ENCODE measurements at places on chromosomes 12 and 14.

DNA sequence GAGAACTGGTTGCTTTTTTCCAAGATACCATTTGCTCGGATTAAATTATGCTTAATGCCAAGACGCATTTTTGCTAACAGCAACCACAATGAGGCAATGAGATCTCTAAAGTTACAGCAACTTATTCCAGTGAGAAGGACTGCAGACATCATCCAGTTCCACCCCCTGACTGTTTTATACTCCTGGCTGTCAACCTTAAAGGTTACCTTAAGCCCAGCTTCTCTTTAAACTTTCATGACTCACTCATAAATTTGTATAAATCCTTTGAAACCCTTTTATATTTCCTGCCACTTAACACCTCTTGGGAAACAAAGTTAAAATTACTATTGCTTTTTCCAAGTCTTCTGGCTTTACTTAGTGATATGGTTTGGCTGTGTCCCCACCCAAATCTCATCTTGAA is 80.2 kb downstream of the TMTC1 start:
- DNase-seq: no peak

DNA sequence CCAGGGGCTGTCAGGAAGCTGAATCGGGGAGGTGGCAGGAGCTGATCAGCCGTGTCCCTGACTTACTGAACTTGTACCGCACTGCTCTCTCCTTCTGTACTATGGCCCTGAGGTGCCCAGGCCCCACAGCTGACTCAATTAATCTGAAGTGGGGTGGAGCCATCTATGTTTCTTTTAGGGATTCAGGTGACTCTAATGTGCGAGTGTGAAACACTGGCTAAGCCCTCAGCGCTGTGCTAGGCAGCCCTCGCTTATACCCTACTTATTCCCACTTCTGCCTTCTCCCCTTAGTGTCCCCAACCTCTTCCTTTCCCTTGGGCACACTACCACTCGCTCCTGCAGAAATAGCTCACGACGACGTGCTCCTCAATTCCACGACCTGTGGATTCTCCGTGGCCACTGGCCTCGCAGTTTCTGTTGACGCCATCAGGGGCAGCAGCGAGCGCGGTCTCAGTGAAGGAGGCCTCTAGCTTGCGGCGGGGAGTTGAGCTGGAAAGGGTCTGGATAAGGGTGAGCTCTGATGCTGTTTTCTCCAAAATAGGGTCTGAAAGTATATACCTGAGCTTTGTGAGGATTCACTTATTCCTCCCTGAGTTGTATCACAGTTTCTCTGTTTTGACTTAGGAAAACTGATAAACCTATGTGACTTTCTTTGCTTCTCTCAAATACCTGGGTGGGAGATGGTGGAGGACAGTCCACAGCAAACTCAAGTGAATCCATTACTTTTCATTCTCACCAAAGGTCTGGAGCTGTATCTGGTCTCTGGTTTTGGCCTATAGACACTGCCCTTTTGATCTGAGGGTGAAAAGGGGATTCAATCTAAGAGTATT is 167.6 kb downstream of the SLC41A2 start:
- DNase-seq: peak; percentile 27

DNA sequence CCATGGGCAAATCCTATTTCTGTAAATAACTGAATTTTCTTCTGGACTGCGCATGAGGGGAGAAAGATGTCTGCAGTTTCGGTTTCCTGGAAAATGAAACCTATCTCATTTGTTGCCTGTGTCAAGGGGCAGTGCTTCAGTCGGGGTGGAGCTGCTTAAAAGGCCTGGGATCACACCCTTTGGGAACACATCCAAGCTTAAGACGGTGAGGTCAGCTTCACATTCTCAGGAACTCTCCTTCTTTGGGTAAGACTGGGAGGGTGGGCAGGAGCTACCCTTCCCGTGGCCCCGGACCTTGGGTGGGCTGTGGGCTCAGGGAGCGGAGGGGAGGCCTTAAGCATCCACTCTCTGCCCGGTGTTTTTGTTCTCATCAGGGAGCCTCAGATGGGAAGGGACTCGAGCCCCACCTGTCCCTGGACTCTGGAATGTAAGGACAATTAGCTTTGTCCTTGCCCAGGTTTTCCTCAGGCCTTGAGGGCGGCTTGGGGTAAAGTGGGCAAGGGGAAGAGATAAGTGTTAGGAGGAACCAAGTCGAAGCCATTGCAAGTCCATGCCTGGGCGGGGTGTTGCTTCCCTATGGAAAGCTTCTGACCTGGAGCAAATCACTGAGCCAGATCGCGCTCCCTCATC is at the start of gene IFI27:
Gene IFI27, plus strand, starts transcription at position 185 of the 630 bp plus-strand sequence.
- peak; percentile 79 for DNase-seq

DNA sequence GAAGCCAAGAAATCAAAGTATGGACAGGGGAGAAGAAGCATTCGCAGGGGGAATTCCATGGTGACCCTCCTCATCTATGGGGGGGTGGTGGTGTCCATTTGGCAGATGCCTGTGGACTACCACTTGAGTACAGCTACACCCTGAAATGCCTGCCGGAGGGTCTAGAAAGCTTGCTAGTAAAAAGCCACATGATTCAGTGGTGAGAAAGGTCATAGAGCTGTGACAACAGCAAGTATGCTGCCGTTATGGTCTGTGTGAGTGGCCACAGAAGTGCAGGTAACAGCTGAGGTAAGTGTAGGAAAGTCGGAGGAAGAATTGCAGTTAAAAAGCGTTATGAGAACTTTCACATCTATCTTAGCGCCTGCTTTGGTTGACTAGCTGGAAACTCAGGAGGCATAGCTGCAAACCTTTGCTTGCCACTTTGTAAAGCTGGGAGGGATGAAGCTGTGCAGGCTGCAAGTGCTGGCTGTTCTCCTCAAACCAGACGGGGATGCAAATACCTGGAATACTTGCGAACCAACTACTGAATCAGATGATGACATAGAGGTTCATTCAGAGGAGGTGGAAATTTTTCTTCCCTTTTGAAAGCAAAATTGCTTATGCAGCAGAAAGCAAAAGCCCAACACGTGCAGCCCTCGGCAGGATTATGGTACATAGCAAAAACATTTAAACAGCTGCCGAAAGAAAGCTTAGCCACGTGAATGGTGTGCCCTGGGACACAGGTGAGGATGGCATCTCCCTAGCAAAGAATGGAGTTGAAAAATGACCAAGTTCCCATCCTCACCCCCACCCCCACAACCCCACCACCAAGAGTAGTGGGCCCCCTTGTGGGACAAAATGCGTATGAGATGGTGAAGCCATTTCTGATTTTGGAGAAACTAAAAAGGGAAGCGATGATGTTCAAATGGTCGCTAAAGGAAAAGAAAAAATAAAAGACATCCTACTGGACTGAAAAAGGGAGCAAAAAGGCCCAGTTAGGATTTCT is 287.0 kb downstream of the RERGL start:
- DNase-seq: no peak

GRCh38 chr14:104364830-104365229 is 214.7 kb upstream of the C14orf180 start:
- no peak for DNase-seq
